Esophagus squamous epithelium (tissue), 5 donors: ENCODE measurements at places on chromosomes 5 and 9.

DNA sequence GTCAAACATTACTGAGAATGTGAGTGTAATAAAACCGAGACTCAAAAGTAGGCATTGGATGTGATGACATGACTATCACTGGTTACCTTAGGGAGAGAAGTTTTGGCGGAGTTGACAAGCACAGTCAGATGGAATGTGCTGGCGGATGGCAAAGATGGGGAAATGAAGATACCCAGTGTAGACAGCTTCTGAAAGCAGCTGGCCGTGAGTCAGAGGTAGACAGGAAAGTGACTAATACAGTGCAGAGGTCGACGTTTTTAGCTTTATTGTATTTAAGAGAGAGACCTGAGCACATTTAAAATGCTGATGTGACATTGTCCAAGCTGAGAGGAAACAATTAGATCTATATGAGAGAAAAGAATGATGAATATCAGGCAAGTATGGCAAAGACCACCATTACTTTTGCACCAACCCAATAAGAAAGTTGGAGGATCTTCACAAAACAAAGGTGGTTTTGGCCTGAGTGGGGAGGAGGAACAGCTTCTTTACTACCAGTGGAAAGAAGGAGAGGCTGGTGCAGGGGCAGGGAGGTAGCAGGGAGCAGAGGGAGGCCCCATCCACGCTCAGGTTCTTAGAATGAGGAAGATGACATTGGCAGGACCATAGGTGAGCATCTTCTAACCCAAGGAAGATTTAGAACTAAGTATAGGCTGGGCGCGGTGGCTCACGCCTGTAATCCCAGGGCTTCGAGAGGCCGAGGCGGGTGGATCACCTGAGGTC lies 36.7 kb upstream of the KCNIP1 start:
- DNase-seq = no peak
- H3K36me3 ChIP-seq = no peaks in the 10 kb centered on the region
- H3K4me1 ChIP-seq = no peaks in the 10 kb centered on the region

GRCh38 chr9:74570879-74571512 lies 73.9 kb downstream of the RORB start:
- H3K4me3 ChIP-seq = no peak overlapping the region
- no peak overlapping the region for H3K27ac ChIP-seq
- H3K36me3 ChIP-seq = no peaks in the 10 kb centered on the region
- DNase-seq = no peak
- H3K27me3 ChIP-seq = no peaks in the 10 kb centered on the region

GRCh38 chr9:112810696-112811490 lies 60.3 kb downstream of the SNX30 start:
- DNase-seq = no peak
- H3K27me3 ChIP-seq = no peaks in the 10 kb centered on the region

GRCh38 chr5:73337586-73338255 lies 110.9 kb downstream of the FOXD1 start:
- no peaks in the 10 kb centered on the region for H3K36me3 ChIP-seq
- no peak overlapping the region for H3K27ac ChIP-seq
- H3K4me1 ChIP-seq = no peaks in the 10 kb centered on the region
- no peak for DNase-seq
- peaks cover 66% of the 10 kb centered on the region for H3K27me3 ChIP-seq

GRCh38 chr5:43033841-43034590 lies 6.1 kb downstream of the ANXA2R start:
- H3K4me3 ChIP-seq = no peak overlapping the region
- H3K27ac ChIP-seq = peak overlapping the region; percentile 19
- no peak for DNase-seq
- H3K27me3 ChIP-seq = no peaks in the 10 kb centered on the region
- H3K4me1 ChIP-seq = peaks cover 4% of the 10 kb centered on the region
